NB4 (cell line): ENCODE measurements at places on chromosomes 4 and X.
A peak's percentile ranks its signal among the peaks of the same experiment; 100 is the strongest.

DNA sequence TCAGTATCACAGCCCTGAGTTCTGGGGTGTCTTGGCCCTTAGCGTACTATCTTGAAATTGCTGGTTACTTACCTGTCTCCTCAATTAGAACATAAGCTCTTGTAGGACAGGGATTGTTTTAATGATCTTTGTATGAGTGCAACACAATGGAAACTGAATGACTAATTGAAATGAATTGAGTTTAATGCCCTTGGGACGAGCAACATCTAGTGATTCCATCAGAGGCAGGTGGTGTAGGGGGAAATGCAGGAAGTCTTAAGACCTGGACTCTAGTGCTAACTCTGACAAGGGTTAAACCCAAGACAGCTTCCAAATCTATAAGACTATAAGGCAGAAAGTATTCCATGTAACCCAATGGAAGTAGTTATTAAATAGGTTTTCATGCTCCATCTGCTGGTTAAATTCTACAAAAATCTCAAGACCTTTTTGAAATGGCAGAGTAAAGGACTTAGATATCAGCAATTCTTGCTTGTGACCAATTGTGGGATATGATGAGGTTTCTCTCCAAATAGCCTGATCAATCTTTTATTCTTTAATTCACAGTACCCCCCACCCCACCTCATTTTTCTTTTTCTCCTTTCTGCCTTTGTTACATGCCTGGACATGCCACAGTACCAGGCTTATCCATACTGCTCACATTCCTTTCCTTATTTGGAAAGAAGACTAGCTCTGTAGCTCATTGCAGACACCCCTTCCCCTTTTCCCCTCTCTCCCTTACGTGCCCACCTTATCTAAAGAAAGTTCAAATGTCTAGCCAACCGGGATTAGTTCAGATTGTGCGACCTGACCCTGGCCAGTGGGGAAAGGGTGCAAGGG, 340.8 kb downstream of the PAPSS1 start:
- DNase-seq, result no peak

GRCh38 chrX:72271091-72271788, 5.8 kb downstream of the RPS4X start:
- no peak for DNase-seq

DNA sequence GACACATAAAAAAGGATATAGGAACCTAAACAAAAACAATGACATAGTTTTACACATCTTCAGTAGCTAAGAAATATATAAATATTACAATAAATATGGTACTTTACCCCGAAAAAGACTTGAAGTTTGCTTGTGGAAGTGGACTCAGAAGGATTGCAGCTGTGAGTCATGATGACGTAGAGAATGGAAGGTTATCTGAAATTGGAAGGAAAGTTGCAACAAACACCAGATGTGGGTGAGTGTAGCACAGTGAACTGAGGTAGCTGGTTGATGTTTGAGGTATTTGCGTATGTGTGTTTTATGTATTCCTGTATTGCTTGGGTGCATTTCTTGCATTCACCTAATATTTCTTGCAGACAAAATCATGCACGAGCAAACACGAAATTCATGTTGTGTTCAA, 113.0 kb downstream of the ARX start:
- no peak for DNase-seq

GRCh38 chrX:69298466-69299140, 133.3 kb upstream of the PJA1 start:
- no peak for DNase-seq

DNA sequence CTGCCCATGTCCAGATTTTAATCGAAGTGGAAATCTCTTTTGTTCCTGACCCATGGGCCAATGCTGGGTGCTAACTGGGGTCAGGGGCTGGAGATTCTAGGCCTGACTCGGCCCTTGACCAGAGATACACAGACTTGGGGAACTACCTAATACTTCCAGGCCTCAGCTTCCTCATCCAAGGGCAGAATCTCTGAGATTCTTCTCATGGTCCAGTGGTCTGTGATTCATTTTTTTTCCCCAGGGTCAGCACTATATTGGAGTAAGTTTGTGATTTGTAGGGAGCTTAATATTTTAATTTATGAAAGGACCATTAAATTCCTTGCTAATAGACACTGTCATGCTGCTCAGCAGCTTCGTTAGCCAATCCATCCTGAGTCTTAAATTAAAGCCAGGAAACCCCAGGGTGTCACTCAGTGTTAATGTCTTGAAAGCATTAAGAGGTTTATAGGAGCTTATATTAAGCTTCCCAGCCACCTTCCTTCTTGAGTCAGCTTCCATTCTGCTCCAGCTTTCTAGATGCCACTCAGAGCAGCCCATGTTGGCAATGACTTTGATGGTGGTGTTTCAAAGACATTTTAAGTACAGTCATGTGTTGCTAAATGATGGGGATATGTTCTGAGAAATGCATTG, 27.0 kb upstream of the PROM1 start:
- no peak for DNase-seq

- DNase-seq, result no peak
Measured at GRCh38 chr4:147927377-147928137, 195.7 kb downstream of the ARHGAP10 start.

- peak; percentile 12 for DNase-seq
Measured at GRCh38 chrX:113522814-113523213, 682.2 kb upstream of the AMOT start.

DNA sequence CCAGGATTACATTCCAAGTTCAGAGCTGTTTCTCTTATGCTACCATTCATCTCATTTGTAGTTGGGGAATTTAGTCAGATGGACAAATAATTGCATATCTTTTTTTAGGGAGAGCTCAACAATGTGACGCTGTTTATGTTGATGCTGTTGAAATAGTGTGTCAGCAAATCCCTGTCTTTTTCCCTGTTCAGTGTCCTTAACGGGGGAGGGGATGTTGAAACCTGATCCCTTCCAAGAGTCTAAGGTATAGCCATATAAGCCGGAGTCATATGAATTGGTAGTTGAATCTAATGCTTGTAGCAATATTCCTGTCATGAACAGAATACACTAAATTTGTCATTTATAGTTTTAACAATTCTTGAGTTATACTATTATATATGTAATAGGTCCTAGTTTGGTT, 293.5 kb upstream of the FAT1 start:
- DNase-seq, result no peak

DNA sequence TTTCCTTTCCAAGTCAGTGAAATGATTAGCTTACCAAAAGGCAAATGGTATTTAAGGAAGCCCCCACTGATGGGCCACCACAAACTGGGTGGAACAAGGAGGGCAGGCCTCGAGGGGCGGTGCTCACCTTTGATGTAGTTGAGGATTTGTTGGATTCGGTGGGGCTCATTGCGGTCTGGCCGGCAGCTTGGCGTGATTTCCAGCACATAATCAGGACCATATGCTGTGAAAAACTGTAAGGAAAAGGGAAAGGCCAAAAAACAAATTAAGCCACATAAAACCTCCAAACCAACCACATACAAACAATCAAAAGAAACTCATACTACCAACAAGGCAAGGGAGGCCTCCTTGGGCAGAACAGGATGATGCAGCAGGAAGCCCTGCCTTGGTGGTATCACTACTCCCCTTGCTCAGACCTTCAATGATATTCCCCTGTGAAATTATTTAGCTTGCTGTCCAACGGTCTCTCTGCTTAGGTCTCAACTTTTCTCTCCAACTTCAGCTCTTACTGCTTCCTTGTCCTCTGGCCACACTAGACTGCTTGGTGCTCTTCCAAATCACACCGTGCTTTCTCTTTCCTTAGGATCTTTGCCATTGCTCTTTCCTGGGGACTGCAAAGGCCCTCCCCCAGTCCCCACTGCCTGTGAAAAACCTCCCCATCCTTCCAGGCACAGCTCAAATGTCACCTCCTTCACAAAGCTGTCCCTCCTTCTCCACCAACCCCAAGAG, 46.1 kb upstream of the CITED1 start:
- no peak for DNase-seq

GRCh38 chr4:164188236-164188635, 565.7 kb upstream of the SMIM31 start:
- DNase-seq, result no peak

DNA sequence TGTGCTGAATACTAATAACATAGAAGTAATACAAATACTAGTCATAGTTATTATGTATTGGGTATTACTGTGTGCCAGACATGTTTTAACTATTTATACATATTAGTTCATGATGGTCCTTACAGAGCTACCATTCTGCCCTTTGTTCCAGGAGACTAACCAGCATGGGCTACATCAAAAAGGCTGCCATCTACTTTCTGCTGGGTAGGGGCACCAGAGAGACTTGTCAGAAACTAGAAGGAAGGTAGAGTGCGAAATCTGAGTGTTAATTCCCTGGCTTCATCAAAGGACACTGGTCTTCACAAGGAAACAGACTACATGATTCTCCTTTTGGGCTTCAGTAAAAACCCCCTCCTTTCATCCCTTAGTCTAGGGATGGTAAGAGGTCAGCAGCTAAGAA, 347.8 kb downstream of the GBA3 start:
- no peak for DNase-seq

DNA sequence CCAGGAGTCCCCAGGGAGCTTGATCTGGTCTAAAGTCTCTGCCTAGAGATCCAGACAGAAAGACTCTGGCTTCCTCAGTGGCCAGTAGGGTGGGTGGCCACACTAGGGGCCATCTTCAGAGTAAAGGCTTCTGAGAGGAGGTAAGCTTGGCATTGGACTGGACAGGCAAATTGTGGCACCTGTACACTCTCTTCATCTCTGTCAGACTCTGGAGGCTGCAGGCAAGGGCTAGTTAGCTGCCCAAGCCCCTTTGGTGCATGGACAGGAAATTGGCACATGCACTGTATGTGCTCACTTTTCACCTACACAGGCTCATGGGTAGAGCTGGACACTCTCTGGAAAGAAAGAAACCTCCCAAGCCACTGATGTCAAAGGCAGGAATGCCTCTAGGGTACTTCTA, 142.8 kb downstream of the PJA1 start:
- DNase-seq, result no peak

GRCh38 chrX:124931241-124931640, 388.4 kb upstream of the TEX13C start:
- no peak for DNase-seq

GRCh38 chr4:156378033-156378665, 424.5 kb upstream of the CTSO start:
- peak; percentile 45 for DNase-seq

GRCh38 chrX:120145295-120145925, 13.0 kb upstream of the RHOXF2 start:
- DNase-seq, result no peak

DNA sequence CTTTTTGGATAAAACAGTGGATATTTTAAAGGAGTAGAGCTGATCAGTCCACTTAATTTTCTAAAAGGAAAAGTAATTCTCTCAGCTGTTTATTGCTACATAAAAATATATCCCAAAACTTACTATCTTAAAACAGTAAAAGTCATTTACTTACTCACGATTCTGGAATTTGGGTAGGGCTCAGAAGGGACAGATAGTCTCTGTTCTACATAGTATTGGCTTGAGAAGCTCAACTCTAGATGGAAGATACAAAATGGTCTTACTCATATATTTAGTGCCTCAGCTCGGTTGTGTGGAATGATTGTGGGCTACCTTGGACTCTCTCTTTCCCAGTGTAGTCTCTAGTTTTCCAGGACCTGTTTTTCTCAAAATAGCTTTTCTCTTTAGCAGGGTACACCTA, 691.5 kb upstream of the POU3F4 start:
- DNase-seq, result no peak

DNA sequence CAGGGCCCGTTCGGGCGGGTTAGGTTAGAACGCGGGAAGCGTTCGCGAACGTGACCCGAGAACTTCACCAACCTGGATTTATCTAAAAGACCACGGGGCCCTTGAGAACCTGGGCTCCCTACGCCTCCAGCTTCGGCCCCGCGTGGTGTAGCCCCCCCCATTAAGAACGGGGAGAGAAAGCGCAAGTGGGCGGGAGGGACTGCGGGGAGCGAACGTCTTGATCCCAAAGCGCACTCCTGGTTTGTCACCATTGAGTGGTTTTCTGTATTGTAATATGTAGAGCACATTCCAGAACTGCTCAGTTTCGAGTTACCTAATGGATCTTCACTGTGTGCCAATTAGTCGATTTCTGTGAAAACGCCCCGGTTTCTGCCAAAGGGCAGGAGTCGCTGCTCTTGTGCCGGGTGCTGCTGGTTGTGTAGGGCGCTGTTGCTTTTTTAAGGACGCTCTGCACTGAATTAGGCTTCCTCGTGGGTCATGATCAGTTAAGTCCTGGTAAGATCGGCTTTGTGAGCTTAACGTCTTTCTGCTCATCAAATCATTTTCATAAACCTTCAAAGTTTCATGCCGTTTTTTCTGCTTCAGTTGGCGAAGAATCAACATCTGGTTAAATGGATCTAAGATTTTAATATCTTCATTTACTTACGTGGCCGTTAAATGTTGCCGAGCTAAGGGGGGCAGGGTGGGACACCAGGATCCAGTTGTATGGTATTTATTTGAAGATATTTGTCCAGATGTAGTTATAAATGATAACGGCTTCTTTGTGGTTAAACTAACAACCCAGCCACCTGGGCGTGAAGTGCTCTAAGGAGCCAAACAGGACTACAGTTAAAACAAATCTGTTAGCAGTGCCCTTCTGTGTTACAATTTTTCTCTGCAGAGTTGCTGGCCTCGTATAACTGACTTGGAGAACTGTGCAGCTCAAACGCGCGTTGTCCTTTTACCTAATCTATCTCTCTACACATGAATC, 809 bp downstream of the MND1 start:
- peak; percentile 82 for DNase-seq

GRCh38 chr4:67632492-67632891, 68.5 kb downstream of the UBA6 start:
- peak; percentile 17 for DNase-seq

DNA sequence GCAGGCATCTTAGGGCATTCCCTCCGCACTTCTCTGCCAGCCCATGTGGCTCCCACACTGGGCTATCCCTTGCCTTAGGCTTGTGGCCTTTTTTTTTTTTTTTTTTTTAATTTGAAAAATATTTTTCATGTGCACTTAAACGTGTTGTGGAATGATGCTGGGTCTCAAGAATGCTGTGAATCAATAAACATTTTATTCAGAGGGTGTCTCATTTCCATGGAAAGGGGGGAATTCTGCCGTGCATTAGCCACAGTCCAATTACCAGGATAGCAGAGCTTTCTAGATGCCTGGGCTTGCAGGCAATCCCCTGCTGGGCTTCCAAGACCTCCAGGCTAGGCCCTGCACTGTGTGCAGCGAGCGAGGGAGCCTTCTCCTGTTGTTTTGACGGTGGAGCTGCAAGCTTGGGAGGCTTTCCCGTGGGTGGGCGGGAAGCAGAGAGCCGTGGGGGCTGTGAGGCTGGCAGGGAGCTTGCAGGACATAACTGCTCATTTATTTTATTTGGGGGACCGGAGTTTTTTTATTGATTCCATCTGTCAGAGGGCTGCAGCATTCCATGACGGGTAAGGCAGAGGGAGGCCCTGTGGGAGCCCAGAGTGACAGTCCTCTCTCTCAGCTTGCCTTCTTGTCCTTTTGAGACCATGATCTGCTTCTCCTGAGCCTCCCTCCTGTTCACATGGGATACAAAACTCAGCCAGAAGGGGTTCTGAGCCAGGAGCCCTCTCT, 2.6 kb upstream of the CPZ start:
- DNase-seq, result no peak

- DNase-seq, result peak; percentile 22
Measured at GRCh38 chr4:103075435-103075893, 1.1 kb downstream of the SLC9B2 start.
